ENCODE measurements at places on chromosomes 16 and 17.

- no peak for DNase-seq
Observed at GRCh38 chr16:87713451-87714229, 52.1 kb downstream of the KLHDC4 start.

DNA sequence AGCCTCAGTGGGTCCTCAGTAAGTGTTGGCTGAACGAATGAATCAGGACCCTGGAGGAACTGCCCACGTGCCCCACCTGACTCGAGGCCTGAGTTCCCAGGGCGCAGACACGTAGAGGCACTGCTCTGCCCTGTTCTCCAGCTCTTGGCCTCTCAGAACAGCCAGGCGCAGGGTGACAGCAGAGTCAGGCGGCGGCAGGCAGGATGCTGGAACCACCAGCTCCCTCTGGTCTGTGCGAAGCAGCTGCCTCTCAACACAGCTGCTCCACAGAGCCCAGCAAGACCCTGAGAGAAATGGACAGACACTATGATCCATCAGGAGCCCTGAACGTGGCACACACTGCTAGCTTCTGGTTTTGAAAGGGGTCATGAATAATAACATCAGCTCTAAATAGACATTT is 53.1 kb upstream of the BCO1 start:
- DNase-seq = no peak

DNA sequence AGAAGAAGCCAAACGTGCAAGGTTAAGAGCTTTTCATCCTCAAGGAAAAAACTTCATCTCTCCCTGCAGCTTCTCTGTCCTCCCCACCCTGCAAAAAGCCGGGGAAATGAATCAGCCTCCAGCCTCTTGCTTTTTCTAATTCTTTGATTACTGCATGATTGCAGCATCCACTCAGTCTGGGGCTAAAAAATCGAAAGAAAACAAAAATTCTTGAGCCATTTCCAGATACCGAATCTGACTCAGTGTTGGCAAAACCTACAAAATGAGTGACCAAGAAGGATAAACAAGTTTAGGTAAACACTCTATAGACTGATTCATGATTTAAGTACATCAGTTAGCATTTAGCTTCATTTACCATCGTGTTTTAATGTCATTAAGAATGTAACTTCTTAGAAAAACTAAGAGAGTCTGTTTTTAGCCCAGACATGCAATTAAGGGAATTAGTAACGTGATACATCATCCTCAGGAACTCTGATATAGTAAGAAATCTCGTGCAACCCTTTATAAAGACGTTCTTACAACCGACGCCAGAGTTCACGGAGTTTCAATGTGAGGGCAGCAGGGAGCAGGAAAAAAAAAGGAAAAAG is 287.3 kb upstream of the FOXF1 start:
- DNase-seq = no peak

GRCh38 chr16:31201582-31202413 is 762 bp downstream of the PYCARD start:
- DNase-seq = peak; percentile 39

GRCh38 chr17:15350777-15351477 is 9.5 kb upstream of the TEKT3 start:
- DNase-seq = no peak

GRCh38 chr17:17672453-17673368 is 8.5 kb upstream of the RAI1 start:
- DNase-seq = peak; percentile 61

GRCh38 chr17:51354936-51355335 is 94.6 kb downstream of the UTP18 start:
- no peak for DNase-seq

GRCh38 chr16:27305839-27306442 is 7.8 kb upstream of the IL4R start:
- no peak for DNase-seq

DNA sequence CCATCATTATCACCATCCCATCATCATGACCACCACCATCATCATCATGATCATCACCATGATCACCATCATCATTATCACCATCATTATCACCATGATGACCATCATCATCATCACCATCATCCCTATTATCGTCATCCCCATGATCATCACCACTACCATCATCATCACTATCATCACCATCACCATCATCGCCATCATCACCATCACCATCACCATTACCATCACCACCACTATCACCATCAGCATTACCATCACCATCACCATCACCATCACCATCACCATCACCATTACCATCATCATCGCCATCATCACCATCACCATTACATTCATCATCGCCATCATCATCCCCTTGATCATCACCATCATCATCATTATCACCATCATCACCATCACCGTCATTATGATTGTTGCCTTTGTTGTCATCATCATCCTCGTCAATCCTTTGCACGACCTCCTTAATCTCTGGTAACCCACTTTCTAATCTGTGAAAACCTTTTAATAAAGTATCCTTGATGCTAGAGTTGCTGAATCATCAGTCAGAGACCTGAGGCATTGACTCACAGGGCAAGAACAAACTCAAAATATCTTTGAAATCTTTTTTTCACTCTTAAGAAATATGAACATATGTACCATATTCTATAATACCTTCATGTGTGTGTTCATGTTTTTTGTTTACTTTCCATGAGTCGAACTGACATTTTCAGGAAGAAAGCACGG is 116.3 kb upstream of the FOXF1 start:
- DNase-seq = no peak

- DNase-seq = no peak
Observed at GRCh38 chr17:13374203-13375143, 227.3 kb downstream of the HS3ST3A1 start.

DNA sequence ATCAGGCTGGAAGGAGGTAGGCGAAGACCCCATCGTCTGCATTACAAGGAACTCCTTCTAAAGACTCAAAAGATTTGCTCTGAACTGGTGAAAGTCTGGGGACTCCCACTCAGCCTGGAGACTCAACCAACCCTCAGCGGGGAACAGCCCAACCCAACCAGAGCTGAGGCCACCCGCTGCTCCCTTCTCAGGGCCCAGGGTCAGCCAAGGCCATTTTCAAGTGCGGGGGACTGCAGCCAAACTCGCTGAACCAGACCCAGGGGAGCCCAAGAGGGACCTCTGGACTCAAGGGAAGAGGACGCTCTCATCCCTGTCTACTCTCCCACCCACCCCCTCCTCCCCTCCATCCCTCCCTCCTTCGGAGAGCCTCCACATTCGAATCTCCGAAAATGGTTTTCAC is 24.1 kb downstream of the XYLT1 start:
- no peak for DNase-seq

- DNase-seq = no peak
Observed at GRCh38 chr17:3885271-3885670, 7.6 kb downstream of the CAMKK1 start.

DNA sequence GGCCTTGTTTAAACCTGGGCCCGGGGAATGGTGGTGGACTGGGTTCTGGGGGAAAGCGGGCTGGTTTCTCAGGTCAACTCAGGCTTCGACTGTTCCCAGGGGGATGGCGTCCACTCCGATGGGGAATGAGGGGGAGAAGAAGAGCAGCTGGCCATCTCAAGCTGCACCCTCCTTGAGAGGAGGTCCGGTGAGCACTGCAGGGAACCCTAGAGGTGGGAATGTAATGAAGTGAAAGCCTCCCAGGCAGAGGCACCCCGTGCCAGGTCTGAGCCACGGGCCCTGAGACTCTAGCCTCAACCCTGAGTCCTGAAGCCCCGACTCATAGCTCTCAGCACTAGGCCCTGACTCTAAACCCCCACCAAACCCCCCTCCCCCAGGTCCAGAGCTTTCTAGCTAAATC is 1.2 kb upstream of the CDIPT start:
- no peak for DNase-seq

- peak; percentile 95 for DNase-seq
Observed at GRCh38 chr17:75535119-75535537, 9.6 kb downstream of the LLGL2 start.

- DNase-seq = no peak
Observed at GRCh38 chr17:14815079-14815478, 450.0 kb downstream of the PMP22 start.

DNA sequence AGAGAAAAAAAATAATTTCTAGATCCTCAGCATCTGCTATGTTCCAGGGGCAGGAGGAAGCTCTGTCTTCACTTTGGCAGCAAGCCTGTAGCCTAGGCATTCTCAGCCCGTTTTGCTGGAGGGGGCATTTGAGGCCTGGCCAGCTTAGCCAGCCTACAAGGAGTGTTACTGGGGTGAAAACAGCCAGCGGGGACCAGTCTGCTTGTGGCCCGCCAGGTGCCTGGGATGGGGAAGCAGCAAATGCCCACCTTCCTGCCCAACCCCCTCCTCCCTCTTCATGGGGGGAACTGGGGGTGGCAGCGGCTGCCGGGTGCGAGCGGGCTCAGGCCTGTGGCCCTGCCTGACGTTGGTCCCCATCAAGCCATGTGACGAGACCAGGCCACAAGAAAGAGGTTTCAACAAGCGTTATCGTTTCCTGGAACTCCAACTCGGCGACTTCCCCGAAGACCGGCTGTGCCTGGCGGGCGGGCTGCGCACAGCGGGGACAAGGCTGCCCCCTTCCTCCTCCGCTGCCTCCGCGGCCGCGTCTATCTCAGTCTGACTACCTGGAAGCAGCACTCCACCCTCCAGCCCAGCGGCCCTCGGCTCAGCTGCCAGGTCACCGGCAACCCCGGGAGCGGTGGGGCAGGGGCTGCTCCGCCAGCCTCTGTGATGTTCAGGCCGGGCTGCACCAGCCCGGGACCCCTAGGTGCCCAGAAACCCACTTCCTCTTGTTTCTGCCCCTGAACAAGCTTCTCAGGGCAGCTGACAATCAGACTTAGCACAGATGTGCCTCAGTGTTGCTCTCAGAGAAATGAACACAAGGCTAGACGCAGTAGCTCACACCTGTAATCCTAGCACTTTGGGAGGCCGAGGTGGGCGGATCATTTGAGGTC is 22.9 kb downstream of the SOCS1 start:
- DNase-seq = no peak

DNA sequence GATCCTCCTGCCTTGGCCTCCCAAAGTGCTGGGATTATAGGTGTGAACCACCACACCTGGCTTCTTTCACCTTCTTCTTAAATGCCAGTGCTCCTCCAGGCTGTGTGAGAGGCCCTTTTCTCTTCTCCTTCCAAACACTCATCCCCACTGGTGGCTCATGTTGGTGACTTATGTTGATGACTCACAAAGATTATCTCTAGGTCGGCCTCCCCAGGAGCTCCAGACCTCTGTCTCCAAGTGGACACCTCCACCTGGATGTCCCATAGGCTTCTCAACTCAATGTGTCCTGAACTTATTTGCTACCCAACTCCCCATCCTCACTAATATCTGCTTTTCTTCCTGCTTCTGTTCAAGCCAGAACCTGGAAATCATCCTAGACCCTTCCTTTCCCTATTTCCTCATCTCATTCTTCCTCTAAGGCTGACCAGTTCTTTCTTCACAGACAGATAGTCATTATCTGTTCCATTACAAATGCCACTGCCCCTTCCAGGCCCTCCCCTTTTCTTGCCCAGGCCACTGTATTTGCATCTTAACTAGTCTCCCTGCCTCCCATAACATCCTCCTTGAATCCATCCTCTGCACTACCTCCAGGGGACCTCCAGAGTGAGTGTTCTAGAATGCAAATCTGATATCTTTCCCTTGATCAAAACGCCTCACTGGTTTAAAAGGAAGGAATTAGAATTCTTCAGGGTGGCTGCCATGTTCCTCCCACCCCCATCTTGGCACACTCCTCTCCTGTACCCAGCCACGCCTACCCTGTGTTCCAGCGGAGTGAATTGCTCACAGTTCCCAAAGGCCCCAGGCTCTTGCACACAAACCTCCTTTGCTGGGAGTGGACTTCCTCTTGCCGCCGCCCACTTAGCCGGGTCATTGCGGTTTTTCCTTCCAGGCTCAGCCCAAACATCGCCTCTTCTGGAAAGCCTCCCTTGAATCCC is 34.8 kb upstream of the FBXO47 start:
- no peak for DNase-seq

GRCh38 chr17:80926591-80927250 is 64.9 kb upstream of the CHMP6 start:
- no peak for DNase-seq

- no peak for DNase-seq
Observed at GRCh38 chr17:12438813-12439586, 226.7 kb upstream of the MYOCD start.

DNA sequence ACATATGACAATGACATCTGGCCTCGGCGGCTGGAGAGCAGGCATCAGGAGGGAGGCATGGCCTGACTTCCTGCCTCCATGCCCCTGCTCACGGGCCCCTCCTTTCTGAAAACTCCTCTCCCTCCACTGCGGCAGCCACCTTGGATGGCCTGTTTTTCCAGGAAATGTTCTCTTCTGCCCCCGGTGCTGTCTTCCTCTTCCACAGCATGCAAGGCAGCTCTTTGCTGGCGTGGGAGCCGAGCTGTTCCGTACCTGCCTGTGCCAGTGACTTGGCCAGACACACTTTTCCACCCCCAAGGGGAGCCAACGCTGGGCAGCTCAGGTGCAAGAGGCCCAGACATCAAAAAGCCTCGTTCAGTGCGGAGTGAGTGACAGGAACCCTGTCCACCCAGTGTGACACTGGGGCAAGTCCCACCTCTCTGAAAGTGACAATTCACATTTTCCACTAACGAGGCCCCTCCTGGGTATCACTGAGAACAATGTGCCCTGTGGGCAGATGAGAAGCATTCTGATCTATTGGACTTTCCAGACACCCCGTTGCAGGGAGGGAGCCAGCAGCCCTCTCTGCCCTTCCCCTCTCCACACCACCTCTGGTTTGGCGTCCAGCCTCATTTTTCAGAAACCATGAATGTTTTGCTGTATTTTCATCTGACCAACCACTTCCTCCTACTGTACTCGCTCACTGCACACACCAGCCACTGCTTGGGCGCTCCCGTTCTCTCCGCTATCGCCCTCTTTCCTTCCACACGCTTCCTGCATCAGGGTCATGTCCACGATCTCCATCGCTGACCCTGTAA is 31.2 kb downstream of the NSMCE1 start:
- DNase-seq = no peak

DNA sequence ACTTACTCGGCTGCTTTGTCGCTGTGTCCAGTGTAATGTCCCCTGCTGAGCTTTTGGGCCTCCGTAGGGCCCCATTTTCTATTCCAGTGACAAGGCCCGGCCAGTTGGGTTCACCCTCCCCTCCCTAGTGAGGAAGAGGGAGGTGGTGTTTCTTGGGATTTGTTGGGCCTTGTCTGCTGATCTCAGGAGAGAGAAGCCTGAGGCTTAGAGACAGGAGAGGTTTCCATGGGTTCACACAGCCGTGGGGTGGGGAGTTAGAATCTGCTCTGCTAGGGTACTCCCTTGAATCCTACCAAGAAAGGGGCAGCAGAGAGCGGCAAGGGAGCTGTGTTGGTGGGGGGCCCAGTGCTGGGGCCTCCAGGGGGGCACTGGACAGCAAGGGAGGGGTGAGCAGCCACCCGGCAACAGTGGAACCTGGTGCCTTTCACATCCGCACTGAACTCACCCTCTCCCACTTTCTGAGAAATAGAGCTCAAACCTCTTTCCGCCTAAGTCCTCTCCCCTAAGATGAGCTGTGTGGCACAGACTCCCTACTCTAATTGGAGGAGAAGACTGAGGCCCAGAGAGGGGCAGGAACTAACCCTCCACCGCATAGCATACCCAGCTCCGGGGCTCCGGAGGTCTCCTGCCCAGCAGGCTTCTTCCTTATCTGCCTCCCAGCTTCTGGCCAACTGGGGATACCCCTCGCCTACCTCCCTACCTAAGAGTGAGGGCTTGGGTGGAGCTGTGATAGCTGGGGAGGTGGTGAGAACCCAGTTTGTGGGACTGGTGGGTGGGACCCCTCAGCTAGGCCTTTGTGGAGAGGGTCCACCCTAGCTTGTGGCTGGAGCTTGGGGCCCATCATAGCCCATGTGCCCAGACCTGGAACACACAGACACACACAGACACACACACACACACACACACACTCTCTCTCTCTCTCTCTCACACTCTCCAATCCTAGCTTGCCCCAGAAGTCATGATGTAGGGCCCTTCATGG is 6.8 kb downstream of the TBKBP1 start:
- DNase-seq = no peak

All from SW480 (cell line).